Pancreas (tissue), 10 donors: ENCODE measurements at places on chromosomes 11 and 22. TPM values are rescaled to one million over a fixed set of nuclear protein-coding genes. Genes with fewer than 3 reads are reported as not detected.

GRCh38 chr11:62593434-62594044 lies 2.2 kb upstream of the TUT1 start:
- DNase-seq: peak; percentile 77

MRE11 gene
- 11.9 TPM for total RNA-seq

DNA sequence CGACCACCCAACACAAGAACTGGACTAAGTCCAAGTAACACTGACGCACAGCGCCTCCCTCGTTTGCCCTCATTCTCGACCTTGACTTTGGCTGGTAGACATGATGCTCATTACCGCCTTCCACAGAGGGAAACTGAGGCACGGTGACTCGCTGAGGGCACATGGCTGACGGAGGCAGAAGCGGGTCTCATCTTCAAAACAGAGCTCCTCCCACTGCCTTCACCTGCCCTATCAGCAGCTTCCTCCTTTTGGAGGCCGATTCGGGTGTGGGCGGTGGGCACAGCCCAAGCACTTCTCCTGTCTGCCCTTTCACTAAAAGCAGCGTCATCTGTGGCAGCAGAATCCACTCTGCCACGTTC lies 2.0 kb upstream of the KMT5B start:
- DNase-seq: peak; percentile 27

- no peak for DNase-seq
These were observed 56.1 kb downstream of the SYT9 start for GRCh38 chr11:7307836-7308235.

DNA sequence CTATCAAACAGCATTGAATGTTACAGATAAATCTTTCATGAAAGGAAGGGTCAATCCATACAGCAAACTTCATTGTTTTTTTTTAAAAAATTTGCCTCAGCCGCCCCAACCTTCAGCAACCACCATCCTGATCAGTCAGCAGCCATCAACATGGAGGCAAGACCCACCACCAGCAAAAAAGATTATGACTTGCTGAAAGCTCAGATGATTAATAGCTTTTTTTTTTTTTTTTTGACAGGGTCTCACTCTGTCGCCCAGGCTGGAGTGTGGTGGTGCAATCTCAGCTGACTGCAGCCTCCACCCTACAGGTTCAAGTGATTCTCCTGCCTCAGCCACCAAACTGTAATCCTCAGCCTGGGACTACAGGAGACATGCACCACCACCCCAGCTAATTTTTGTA lies 18.0 kb upstream of the CD3E start:
- DNase-seq: no peak

DNA sequence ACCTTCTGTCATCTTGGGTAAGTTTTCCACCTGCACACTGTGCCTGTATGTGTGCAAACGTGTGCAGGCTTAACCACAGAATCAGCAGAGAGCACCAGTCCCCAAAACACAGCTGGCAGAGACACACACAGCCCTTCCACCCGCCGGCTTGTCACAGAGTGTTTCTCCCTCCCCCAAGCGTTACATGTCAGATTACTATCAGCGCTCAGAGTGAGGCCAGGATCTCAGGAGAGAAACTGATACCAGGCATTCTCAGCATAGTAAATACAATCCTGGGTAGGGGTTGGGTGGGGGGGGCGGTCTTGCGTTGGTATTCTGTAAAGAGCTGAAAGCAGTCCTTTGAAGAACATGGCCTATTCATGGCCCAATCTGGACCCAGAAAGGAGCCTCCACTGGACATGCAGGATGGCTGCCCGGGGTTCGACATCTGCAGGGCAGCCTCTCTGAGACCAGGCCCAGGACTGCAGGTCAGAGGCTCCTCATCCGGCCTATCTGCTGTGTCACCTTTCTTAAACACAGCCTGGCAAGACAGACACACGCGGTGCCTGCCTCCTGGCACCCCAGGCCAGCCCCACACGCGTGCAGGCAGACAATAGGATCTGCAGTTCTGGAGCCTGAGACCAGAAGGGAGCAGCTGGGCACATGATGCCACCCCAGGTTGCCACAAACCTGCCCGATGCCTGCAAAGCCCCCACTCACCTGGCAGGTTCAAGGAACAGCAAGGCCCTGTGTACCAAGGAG lies 1.7 kb downstream of the OSBPL5 start:
- DNase-seq: peak; percentile 58

- DNase-seq: no peak
These were observed 68.2 kb downstream of the EMSY start for GRCh38 chr11:76512851-76513653.

DNA sequence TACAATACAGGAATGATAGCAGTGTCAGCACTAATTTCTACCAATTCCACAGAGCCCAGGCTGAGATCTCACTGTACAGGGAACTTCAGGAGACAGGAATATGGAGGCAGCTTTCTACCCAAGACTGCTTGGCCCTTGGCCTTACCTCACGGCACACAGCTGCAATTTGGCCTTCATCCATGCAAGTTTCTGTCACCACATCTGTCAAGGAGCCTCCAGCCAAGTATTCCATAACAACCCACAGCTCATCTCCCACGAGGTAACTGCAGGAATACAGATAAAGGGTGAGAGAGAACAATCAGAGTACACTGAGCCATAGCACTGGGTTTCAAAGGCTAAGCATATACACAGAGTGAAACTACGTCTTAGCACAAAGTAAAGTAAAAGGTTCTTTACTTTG lies 39.0 kb upstream of the GDPD4 start:
- DNase-seq: no peak

HNRNPUL2 gene
- total RNA-seq: 17.5 TPM

DNA sequence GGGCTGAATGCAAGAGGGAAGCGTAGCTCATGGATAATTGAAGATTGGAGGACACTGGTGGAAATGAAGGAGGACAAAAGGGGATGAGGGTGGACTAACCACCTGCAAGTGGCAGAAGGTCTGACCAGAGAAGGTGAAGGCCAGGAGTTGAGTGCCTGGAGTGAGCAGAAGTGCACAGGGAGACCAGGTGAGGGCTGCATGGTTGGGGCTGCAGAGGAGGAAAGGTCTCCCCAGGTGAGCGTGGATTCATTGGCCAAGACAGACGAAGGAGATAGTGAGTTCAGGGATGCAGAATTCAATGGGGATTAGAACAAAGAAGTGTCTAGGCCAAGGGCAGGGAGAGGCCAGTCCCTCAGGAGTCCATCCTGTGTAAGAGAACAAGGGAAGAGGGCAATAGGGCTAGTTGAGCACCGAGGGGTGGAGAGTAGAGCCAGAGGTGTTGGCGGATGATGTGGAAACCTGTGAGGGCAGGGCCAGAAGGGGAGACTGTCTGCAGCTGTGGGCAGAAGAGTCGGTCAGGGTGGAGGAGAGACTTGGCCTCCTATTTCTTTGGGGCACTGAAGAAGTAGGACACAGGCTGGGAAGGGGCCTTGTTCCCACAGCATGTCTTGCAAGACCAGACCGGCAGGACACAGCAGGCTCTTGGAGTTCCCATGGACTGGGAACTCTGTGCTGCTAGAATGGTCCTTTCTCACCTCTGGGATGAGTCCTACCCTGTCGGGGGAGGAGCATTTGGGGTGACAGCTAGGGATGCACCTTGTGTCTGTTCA lies 6.7 kb downstream of the TRIM29 start:
- peak; percentile 32 for DNase-seq

KCNJ11 gene
- total RNA-seq: 12.4 TPM

DNA sequence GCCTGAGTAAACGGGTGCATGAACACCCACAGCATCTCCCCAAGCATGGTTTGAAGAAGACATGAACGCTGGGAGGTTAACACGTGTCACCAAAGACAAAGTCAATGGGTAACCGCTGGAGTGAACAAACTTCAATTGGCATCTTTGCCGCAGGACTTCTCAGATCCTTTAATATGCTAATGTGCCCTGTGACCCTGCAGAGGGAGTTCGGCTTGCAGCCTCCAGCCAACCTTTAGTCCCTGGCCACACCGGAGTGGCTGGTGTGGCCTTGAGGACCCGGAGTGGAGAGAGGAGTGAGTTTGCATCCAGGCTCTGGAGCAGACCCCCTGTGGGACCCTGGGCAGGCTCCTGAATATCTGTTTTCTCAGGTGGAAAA lies 57.0 kb downstream of the FLRT1 start:
- no peak for DNase-seq

- no peak for DNase-seq
These were observed 52.7 kb upstream of the HTATIP2 start for GRCh38 chr11:20310596-20311394.
